Heart left ventricle (tissue), 16 donors: ENCODE measurements at places on chromosomes 7 and 10. TPM values are rescaled to one million over a fixed set of nuclear protein-coding genes. Genes with fewer than 3 reads are reported as not detected.

- no peak for DNase-seq
These were observed 152.2 kb downstream of the CRPPA start for GRCh38 chr7:16268821-16269768.

- DNase-seq, result no peak
These were observed 3.5 kb upstream of the NACAD start for GRCh38 chr7:45092100-45092930.

DNA sequence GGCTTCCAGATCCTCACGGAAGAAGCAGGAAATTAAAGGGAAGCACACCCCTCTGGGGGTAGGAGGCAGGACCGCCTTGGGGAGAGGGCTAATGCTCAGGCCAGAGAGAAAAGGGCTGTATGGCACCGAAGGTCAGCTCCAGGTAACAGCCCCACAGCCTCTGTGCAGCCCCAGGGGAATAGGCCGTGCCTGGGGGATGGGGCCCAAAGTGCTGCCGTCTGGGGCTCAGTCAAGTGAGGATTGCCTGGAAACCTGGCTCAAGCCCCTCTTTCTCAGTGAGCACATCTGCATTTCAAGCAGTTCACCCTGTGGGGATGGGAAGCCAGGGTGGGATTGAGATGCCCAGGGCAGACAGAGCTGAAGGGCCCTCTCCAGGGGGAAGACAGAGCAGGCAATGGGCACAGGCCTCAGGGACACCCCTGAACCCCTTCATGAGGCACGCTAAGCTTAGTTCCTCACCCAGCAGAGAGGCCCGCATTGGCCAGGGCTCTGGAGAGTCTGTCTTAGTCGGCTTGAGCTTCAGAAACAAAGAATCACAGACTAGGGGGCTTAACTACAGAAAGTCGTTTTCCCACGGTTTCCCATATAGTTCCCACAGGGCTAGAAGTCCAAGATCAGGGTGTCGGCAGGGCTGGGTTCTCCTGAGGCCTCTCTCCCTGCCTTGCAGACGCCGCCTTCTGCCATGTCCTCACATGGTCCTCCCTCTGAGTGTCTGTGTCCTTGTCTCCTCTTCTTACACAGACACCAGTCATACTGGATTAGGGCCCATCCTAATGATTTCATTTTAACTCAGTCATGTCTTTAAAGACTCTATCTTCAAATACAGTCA, 118.2 kb downstream of the PTPN20 start:
- DNase-seq, result no peak

- DNase-seq, result no peak
These were observed 332.1 kb downstream of the WDR11 start for GRCh38 chr10:121183236-121183635.

DNA sequence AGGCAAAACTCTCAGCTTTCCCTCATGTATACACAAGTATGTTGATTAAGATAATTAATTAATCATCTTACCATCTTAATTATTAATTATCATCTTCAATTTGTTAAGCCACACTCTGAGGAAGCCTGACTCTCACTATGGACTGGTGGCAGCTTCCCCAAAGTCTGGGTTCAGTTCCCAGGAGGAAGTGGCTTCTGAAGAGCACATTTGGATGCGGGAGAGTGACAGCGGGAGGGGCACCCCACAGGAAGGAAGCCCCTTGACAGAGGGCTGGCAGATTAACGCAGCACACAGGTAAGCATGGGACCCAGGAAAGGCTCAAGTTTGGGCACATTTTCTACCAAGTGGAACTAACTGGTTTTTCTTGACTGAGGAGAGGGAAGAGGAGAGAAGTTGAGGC, 13.4 kb upstream of the SLIT1 start:
- DNase-seq, result no peak

DNA sequence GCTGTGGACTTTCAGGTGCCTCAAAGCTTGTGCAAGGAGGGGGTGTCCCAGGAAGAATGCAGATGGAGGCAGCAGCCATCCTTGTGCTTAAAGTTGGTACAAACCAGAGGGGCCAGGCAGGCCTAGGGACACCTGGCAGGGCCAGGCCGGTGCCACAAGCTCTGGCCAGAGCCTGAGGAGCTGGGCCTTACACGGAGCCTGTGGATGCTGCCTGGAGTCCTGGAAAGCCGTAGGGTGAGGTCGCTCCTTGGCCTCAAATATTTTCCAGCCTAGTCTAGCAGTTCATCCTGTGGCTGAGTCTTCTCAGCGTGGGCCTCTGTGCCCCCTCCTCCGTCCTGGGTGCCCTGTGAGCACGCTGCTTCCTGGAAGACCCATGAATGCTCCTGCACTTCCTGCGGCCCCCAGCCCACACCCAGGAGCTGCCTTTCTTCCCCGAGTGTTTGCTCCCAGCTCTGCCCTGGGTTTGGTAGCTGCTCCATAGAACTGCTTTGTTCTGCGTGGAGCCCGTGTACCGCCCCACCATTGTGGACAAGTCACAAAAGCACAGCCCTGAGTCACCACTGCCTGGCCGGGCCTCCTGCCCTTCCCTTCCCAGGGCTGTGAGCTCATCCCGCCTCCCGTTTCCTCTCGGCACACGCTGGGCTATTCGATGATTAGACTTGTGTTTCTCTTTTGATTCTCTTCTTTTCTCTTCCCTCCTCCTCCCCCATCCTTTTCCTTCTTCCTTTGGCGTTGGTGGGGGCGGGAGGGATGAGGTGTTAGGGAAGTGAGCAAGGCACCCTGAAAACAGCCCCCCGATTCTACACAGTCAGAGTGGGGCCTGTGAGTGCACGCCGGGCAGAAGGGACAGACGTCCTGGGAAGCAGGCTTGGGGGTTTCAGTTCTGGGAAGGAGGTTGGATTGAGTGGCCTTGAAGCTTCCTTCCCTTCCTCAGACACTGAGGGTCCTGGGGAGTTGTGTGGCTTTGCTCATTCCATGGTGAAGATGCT, 73.2 kb upstream of the SHH start:
- DNase-seq, result peak; percentile 50

GRCh38 chr10:120946497-120946896, 95.3 kb downstream of the WDR11 start:
- DNase-seq, result no peak

DNA sequence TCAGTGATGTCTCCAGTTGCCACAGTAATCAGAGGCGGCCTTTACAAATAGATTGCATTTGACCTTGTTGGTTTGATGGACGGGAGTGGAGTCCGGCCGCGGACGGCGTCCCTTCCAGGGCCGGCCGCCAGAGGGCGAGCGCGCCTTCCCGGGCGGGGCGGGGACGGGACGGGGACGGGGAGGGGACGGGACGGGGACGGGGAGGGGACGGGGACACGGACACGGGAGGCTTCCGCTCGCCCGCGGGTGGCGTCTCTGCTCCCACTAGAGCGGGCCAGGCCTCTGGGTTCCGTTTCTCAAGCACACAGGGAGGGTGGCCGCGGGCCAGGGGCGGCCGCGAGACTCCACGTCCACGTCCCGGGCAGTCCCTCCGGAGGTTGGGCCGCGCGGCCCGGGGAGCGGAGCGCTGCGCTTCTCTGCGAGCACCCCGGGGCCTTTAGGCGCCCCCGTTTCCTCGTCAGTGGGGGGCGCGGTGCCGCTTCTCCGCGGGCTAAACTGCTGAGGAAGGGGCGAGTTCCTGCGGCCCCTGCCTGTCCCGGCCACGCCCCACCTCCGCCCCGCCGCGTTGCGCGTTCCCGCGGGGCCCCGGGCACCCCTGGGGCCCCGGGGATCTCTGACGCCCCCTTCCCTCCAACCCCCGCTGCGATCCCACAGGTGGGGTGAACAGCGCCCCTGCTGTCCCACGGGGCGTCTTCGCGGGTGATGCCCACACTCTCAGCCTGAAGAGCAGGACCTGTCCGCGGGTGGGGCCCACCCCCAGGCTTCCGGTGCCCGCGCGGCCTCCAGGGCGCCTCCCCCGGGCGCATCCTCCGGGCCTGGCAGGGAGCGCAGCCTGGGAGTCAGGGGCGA, 84.2 kb upstream of the MKI67 start:
- DNase-seq, result peak; percentile 76

HERC4 gene
- total RNA-seq, result 35.3 TPM

UFSP1 gene
- total RNA-seq, result 1.0 TPM
